Inflammatory macrophage (primary cell): ENCODE measurements at places on chromosomes 2 and 18.

GRCh38 chr18:58361212-58361611 lies 267.7 kb downstream of the ALPK2 start:
- DNase-seq, result no peak

DNA sequence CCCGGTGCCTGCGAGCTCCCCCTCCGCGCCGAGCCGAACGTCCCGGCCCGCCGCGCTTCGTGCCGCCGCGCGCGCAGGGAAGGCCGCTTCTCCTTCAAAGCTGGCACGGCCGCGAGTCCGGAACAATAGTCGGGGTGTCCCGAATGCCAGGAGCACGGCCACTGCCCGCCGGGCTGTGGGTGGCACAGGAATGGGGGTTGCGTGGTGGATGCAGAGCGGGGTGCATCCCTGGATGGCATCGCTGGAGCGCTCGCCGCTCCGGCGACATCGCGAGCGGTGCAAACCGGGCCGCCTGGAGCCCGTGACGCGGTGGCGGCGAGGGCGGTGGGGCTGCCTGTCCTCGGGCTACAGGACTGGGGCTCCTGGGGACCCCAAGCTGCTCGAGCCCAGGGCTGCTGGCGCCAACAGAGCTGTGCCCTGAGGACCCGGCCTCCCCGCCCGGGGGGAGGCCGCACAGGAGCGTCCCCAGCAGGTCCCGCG lies 1.1 kb upstream of the SATB2 start:
- DNase-seq, result no peak

DNA sequence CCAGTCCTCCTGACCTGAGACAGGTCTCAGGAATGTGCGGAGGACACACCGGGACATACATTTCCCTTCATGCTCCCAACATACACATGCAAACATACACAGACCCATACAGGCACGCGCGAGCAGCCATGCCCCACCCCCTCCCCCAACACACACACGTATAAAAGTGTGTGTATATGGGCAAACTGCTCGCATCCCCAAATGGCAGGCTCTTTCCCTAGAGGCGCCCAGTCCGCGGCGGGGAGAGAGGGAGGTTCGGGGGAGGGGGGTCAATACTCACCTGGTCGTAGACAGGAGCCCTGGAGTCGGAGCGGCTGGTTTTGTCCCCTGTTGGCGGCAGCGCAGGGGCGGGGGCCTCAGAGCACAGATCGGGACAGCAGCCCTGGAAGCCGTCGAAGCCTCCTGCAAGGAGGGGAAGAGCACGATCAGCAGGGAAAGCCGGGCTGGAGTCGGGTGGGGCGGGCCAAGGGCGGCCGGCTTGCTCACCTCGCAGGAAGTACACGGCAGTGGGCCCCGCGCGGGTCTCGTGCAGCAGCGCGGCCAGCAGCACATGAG lies 682 bp downstream of the DUSP2 start:
- no peak for DNase-seq

DNA sequence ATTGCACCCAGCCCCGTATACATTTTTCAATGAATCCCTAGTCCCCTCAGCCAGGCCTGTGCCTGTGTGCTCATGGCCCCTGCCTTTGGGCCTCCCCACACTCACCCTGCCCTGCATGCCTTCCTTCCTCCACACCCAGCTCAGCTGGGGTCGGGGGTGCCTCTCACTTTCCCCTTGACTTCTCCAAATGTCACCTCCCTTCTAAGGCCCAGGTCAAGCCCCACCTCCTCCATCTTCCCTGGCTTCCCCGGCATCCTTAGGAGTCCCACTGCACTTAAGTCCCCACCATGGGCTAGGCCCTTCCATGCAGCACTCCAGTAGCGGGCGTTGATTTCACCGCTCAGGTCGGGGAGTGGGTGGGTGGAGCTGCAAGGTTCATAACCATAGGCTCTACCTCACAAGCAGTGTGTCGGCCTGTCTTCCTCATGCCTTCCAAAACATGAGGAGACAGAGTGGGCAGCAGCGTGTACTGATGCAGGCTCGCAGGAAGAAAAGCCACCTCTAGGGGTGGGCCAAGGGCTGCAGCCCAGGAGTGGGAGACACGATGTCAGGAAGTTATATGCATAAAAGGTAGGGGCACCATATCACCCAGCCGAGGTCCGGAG lies 47.7 kb downstream of the DNMT3A start:
- DNase-seq, result peak; percentile 56

DNA sequence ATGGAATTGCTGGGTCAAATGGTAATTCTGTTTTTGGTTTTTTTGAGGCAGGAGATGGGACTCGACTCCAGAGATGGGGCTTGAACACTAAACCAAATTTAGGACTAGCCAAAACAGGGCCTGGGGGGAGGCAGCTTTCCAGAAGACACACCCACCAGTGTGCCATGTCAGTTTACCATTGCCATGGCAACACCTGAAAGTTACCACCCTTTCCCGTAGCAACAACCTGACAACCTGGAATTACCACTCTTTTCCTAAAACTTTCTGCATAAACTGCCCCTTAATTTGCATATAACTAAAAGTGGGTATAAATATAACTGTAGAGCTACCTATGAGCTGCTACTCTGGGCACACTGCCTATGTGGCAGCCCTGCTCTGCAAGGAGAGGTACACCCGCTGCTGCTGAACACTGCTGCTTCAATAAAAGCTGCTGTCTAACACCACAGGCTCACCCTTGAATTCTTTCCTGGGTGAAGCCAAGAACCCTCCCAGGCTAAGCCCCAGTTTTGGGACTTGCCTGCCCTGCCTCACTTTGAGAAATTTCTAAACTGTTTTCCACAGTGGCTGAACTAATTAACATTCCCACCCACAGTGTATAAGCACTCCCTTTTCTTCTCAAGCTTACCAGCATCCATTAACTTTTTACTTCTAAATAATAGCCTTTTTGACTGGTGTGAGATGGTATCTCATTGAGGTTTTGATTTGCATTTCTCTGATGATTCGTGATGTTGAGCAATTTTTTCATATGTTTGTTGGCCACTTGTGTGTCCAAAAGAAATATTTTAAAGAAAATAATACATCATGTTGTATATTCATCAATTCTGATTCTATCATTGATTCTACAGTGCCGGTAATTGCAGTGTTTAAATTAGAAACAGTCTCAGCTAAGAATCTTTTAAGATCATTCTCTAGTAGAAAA lies 10.6 kb downstream of the CDK15 start:
- no peak for DNase-seq

DNA sequence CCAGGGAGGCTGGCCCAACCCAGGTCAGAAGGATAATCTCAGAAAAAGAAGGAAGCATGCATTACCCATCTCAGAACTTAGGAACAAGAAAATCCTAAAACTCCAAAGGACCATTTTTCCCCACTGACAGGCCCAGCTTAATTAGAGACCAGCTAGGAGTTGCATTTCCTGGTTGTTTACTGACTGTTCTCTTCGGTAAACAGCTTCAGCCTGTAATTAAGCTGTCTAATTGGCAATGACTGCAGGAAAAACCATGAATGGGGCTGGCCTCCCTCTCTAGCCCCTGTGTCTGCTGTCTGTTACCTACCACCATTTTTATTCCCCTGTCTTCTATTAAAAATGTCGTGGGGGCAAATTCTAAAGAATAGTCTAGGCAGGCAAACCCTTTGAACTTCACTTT lies 146.5 kb downstream of the AGAP1 start:
- DNase-seq, result no peak

DNA sequence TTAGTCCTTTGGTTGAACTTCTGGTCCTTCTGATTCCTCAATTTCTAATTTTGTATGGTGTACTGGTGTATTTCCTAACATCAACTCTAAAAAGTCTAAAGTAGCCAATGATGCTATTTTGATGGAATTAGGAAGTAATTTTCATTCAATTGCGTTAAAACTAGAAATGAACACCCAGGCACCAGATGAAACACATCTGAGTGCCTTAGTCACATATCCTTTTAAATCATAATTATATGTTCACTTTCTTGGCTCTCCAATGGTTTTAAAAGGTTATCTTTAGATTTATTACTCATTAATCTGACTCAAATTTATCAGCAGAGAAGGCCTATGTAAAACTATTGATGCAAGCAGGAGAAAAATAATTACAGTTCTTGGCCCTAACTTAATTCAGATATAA lies 119.7 kb downstream of the GAREM1 start:
- DNase-seq, result no peak

DNA sequence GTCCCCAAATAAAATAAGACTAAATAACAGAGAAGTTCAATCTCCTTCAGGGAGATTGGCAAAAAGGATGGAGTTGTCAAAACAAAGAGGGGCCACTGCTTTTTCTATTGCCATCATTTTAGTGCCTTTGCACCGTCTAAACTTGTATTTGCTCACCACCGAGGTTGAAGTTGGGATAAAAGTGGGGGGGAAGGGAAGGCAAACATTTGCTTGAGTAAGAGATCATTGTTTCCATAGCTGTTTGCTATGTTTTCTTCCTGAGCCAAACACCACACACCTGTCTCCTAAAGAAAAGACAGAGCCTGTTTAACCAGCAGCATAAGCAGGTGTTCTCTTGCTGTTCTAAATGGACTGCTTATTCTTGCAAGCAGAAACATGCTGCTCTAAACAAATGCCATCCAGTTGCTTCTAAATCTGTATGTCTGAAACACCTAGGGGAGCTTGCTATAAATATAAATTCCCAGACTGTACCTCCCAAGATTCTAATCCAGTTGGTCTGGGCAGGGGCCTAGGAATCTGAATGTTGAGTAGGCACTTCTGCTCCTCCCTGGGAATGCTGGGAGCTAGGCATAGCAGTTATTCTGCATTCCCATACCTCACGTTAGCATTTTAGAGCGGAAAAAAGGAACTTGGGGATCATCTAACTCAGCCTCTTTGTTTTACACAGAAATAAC lies 179.4 kb upstream of the ARL4C start:
- no peak for DNase-seq

- no peak for DNase-seq
Observed at GRCh38 chr2:191508738-191509137, 169.2 kb upstream of the NABP1 start.

- no peak for DNase-seq
Observed at GRCh38 chr2:118049140-118049815, 35.4 kb upstream of the CCDC93 start.

DNA sequence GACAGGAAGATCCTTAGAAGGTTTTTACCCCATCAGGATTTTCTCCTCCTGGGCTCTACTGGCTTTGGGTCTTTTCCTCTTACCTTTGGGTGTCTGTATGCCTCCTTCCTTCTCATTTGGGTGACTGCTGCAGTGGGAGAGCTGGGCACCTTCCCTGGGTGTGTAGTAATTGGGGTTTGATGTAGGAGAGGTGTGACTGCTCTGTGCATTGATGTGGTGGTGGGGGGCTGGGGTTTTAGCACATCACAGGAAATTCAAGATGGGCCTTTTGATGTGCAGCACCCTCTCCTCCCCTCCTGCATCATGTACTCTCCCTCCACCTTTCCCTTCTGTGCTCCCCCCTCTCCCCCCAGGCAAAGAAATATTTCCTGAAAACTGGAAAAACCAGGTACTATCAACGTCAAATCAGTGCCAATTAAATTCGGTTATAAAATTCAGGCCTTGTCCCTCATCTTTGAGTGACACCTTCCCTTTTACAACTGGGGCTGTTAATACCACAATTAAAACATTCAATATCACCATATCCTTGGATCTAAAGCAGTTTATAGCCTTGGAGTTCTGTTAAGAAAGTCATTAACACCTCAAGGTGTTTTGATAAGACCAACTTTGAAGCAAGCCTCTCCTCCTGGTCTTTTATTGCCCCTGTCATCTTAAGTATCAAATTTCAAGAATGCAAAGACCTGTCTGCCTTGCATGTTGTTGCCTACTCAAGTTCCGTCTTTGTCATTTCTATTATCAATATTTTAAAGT lies 23.3 kb downstream of the EDAR start:
- no peak for DNase-seq

GRCh38 chr2:200219309-200220113 lies 87.0 kb upstream of the SPATS2L start:
- no peak for DNase-seq

- DNase-seq, result no peak
Observed at GRCh38 chr2:39264733-39265132, 21.0 kb upstream of the CDKL4 start.

DNA sequence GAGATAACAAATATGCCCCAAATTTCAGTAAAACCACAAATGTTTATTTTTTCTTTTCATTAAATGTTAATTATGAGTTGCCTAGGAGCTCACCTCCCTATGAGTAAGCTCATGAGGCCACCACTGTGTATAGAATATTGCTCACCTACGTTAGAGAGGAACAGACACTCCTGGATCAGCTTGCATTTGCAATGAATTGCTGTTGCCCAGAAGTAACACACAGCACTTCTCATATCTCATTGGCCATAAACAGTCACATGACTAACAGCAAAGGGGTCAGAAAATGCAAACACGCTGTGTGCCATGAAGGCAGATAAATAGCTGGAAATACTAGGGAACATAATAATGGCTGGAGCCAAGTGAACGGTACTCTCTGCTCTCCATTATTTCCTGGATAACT lies 89.0 kb upstream of the GALNT5 start:
- no peak for DNase-seq

GRCh38 chr2:8219096-8219495 lies 462.8 kb upstream of the ID2 start:
- DNase-seq, result no peak

- DNase-seq, result no peak
Observed at GRCh38 chr2:238127165-238128060, 11.1 kb upstream of the KLHL30 start.

- DNase-seq, result no peak
Observed at GRCh38 chr2:4551691-4552474, 848.5 kb downstream of the DCDC2C start.

- no peak for DNase-seq
Observed at GRCh38 chr2:41832218-41832617, 215.6 kb upstream of the PKDCC start.

GRCh38 chr2:239397931-239398471 lies 2.8 kb downstream of the HDAC4 start:
- no peak for DNase-seq

- no peak for DNase-seq
Observed at GRCh38 chr2:12685145-12685544, 31.6 kb upstream of the TRIB2 start.

GRCh38 chr2:28545590-28546200 lies 49.8 kb downstream of the PLB1 start:
- DNase-seq, result no peak

DNA sequence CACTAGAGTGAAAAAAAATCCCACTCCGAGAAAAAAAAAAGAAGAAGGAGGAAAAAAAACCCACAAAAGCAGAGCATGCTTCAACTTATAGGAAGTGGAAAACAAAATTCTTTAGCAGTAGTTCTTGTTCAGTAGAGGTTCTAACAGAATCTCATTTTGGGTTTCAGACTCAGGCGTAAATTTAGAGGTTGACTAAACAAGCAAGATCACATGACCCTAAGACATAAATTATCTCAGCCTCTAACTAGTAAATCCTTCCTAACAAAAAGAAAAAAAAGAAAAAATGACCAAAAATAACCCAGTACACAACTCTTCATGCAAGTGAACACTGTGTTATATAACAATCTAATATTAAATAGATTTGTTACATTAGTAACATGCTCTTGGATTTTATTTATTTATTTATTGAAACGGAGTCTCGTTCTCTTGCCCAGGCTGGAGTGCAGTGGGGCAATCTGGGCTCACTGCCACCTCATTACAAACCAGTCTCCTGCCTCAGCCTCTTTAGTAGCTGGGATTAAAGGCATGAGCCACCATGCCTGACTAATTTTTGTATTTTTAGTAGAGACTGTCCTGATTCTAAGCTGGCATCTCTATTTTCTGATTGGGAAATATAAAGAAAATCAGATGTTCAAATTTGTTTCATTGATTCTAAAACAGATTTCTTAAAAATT lies 35.4 kb downstream of the PPP4R3B start:
- no peak for DNase-seq
